ENCODE measurements at places on chromosomes 12 and 14.
A peak's percentile ranks its signal among the peaks of the same experiment; 100 is the strongest.

DNA sequence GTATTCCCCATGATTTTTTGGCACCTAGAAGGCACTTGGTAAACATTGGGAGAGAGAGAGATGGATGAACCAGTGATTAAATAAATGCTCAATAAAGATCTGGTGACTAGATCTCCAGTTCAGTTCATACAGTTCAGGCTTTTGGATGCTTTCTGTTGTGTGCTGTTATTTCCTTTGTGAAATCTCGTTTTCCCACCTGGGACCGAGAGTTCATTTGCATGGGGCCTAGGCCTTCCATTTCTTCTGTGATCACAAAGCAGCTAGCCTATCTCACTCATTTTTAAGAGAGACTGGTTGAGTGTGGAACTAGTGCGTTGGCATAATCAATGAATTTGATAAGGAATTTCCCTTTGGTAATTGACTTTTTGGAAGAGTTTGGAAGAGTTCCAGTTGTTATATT, 104.0 kb downstream of the VRK1 start:
- H3K27ac ChIP-seq = no peak overlapping the region
- H3K4me3 ChIP-seq = no peak overlapping the region
- no peaks in the 10 kb centered on the region for H3K36me3 ChIP-seq
- no peaks in the 10 kb centered on the region for H3K4me1 ChIP-seq

- H3K4me1 ChIP-seq = no peaks in the 10 kb centered on the region
- no peak overlapping the region for H3K27ac ChIP-seq
- H3K36me3 ChIP-seq = no peaks in the 10 kb centered on the region
Measured at GRCh38 chr12:114673169-114673833, 10.7 kb downstream of the TBX3 start.

DNA sequence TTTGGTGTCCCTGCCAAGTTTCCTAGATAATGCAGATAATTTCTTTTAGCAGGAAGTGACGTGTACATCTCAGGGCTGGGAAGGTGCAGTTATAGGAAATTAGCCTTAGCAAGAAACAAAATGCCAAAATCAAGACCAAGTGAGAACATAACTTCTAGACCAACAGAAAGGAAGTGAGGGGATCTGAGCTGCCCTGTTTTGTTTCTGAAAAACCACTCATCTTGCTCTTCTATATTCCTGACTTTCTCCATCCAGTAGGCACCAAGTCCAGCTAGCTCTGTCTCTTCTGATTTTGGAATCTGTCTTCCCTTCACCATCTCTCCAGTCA, 23.9 kb upstream of the DUSP6 start:
- H3K27ac ChIP-seq = peak overlapping the region; percentile 80
- H3K27me3 ChIP-seq = no peaks in the 10 kb centered on the region
- H3K4me3 ChIP-seq = no peak overlapping the region

DNA sequence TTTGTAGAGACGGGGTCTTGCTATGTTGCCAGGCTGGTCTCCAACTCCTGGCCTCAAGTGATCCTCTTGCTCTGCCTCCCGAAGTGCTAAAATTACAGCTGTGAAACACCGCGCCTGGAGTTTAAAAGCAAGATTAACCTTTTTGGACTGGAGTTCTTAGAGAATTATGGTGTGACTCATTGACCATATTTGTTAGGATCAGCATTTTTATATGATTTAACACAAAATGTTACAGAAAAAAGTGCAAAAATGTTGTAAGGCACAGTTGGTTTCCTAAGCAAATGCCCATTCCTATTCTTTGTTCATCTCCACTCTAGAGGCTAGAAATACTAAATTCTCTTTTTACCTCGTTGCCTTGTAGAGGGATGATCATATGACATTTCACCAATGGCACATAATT, 27.6 kb downstream of the SLC35E3 start:
- no peak overlapping the region for H3K4me3 ChIP-seq
- no peak for DNase-seq
- no peak overlapping the region for H3K27ac ChIP-seq
- H3K4me1 ChIP-seq = peaks cover 4% of the 10 kb centered on the region
- no peaks in the 10 kb centered on the region for H3K27me3 ChIP-seq

- peaks cover 2% of the 10 kb centered on the region for H3K4me1 ChIP-seq
- H3K4me3 ChIP-seq = no peak overlapping the region
Measured at GRCh38 chr12:71890475-71890874, 48.2 kb upstream of the TPH2 start.

DNA sequence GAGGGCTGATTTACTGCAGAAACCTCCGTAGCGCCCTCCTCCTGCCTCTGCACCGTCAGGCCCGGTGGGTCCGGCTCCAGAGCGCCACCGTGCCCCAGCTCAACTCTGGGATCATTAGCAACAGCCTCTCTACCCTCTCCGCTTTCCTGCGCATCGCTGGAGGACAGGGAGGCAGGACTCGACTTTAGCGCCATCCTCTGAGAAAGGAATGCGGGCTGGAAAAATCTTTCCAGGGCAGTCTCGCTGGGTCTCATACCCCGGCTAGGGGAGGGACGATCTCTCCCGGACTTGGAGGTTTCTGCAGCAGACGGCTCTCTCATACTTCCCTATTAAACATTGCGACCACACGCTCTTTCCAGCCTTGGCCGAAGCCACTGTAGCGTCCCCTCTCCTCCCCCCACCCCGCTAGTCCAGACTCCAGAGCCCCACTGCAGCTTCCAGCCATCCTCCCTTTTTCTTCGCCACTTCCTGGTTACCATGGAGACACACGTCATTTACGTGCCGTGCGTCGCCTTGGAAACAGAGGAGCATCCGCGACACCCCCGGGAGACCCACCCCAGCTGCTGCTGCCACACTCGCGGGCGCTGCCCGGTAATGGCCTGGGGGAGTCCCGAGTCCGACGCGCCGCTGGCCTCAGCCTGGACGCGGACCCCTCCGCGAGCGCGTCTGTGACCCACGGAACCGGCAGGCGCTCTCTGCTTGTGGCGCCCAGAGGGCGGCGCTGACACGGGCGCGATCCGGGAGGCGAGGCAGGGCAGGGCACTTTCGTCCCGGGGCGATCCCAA, at the start of gene CCDC184:
Gene CCDC184, plus strand, starts transcription at position 554 of the 785 bp plus-strand sequence. CDS start 479 bp downstream, outside the sequence.
- H3K4me3 ChIP-seq = peak within 1 kb of the TSS; percentile 84
- DNase-seq = peak; percentile 72
- H3K36me3 ChIP-seq = no peaks in the 10 kb centered on the region
- H3K27ac ChIP-seq = no peak within 1 kb of the TSS
- peaks cover 61% of the 10 kb centered on the region for H3K27me3 ChIP-seq
- H3K4me1 ChIP-seq = peaks cover 18% of the 10 kb centered on the region

DNA sequence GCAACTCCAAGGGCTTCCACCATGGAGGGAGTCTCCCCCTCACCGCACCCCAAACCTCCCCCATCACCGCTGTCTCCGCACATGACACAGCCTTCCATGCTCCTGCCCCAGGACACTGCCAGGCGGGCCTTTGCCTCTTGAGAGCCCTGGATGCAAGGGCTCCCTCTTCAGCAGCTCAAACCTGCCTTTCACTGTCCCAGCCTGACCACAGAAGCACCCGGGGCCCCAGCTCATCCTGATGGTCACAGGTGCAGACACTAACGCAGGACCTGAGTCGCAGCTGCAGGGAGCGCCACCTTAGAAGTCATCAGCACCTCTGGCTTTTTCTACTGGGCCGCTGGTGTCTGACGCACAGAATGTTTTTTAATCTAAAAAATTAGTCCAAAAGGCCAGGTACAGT, 54.0 kb downstream of the SYNE3 start:
- no peaks in the 10 kb centered on the region for H3K27me3 ChIP-seq
- H3K27ac ChIP-seq = no peak overlapping the region
- DNase-seq = no peak

DNA sequence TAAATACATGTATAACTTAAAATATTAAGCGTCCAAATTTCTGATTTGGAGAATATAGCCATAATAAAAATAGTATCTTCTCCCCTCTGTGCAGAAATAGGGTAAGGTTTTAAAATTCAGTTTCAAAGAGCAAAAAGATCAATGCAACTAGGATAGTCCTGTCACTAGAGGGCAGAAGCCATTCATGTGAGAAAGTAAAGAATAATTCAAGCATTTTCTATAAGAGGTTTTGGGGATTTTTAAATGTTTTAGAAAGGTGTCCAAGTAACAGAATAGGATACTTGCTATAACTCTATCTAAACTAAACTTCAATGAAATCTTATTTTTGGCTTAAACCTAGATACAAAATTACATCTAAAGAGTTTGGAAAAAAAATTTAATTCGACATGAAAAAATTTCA, 50.3 kb downstream of the ADAMTS20 start:
- no peak overlapping the region for H3K4me3 ChIP-seq

DNA sequence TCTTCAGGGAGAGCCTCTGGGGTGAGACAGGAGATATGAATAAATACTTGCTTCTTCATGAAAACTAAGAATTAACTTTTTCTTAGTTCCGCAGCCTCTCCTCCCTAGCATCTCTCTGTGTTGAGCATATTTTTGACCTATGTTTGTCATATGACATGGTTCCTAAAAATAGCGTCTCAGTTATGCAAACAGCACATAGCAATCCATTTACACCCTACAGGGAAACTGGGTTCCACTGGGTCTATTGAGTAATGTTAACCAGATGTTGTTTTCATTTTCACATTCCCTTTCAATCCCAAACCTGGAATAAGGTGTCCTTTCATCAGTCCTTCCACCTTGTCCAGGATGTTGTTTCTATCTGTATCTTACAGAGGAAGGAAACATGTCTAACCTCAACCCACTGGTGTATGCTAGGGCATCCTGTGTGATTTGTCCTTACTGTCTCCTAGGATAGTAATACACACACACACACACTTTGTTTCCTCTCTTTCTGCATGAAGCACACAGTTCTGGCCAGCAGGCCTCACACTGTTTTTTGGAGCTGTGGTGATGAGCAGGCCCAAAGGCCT, 1543.5 kb downstream of the AACS start:
- DNase-seq = no peak
- H3K4me1 ChIP-seq = no peaks in the 10 kb centered on the region
- H3K27ac ChIP-seq = no peak overlapping the region
- no peaks in the 10 kb centered on the region for H3K27me3 ChIP-seq
- H3K4me3 ChIP-seq = no peak overlapping the region

DNA sequence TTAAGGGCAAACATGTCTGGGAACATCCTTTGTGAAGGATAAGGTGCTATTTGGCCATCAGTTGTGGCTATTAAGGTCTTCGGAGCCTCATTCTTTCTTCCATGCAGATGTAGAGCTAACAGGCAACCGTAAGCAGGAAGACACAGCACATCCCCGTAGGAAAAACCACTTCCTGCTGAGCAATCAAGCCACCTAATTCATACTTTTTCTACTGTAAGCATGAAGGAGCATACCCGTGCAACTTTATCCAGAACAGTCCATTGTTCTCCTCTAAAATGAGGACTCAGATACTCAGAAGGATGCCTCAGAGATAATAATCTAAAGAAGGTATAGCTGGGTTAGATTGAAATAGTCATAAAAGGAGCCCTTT, 232.0 kb downstream of the PPM1H start:
- H3K4me3 ChIP-seq = no peak overlapping the region
- H3K27me3 ChIP-seq = peaks cover 7% of the 10 kb centered on the region
- no peaks in the 10 kb centered on the region for H3K4me1 ChIP-seq
- H3K36me3 ChIP-seq = no peaks in the 10 kb centered on the region
- DNase-seq = no peak

DNA sequence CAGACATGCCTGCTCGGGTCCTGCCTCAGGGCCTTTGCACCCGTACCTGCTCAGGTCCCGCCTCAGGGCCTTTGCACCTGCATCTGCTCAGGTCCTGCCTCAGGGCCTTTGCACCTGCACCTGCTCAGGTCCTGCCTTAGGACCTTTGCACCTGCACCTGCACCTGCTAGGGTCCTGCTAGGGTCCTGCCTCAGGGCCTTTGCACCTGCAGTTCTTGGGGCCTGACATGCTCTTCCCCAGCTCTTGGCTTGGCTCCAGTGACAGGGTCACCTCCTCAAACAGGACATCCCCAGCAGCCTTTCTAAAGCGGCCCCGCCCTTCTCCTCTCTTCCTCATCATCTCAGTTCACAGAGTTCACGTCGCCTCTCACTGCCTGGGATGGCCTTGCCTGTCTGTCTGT, 54.9 kb upstream of the NCOR2 start:
- no peaks in the 10 kb centered on the region for H3K36me3 ChIP-seq
- H3K4me3 ChIP-seq = no peak overlapping the region
- DNase-seq = no peak
- no peak overlapping the region for H3K27ac ChIP-seq
- H3K27me3 ChIP-seq = peaks cover 9% of the 10 kb centered on the region

DNA sequence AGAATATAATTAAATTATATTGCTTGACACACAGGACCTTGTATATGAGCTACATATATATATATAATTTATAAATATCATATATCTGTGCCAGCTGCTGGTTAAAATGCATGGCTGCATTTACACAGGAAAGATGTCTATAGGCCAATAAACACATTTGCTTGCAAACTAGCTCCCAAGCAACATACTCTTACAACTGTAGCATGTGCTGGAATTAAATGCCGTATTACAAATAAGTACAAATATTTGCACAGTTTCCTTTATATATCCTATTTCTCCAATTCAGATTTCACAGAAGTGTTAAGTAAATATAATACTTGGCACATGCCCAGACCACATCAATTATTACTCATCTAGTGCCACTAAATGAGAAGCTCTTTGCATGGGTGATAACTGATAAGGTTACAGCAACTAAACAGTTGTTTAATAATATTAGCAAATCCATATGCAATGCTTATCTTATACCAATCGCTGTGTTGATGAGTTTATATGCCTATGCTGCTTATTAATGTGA, 66.7 kb upstream of the E2F7 start:
- H3K36me3 ChIP-seq = no peaks in the 10 kb centered on the region
- no peaks in the 10 kb centered on the region for H3K4me1 ChIP-seq
- no peak for DNase-seq
- no peaks in the 10 kb centered on the region for H3K27me3 ChIP-seq
- no peak overlapping the region for H3K27ac ChIP-seq

DNA sequence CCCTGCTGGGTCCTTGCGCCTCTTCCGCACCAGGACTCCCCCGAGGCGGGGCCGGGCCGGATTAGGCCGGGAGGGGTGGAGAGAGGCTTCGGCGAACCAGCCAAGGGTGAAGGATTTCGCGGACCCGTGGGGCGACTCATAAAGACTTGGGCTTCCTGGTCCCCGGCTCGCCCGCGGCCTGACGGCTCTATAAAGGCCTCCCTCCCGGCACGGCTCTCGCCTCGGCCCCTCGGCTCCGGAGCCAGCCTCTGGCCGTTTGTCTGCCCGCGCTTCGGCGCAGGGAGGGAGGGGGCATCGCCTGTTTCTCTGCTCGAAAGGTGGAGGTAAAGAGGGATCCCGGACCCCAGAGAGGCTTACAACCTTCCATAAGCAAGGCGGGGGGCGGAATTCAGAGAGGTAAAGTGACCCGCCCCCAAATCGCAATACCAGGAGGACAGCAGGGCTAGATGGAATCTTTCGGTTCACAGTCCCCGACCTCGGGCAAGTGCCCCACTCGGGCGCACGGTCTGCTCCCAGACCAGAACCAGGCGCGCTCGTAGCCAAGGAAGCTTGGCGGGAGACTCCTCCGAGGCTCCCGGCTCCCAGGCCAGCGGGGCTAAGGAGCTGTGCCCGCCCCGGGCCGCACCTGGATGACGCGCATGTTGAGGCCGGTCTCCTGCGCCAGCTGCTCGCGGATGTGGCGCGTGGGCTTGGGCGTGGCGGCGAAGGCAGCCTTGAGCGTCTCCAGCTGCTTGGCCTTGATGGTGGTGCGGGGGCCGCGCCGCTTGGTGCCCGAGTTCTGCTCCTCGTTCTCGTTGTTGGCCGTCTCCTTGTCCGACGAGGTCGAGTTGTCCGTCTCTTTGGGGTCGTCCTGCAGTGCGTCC, 3.9 kb downstream of the LHX5 start:
- DNase-seq = no peak
- H3K27me3 ChIP-seq = peaks cover 69% of the 10 kb centered on the region
- H3K4me3 ChIP-seq = no peak overlapping the region
- H3K27ac ChIP-seq = no peak overlapping the region

- H3K4me3 ChIP-seq = no peak overlapping the region
- H3K27ac ChIP-seq = no peak overlapping the region
- no peak for DNase-seq
- H3K27me3 ChIP-seq = no peaks in the 10 kb centered on the region
Measured at GRCh38 chr14:89451229-89451628, 34.2 kb upstream of the FOXN3 start.

Measured in activated T-helper 2 cell treated with anti-CD3 and anti-CD28 coated beads, Interferon-gamma antibody, Interleukin-2, Interleukin-4, amounts not matched to agents 10 μg/mL and 5 μg/mL and 100 μg/mL, durations not matched to agents 14 hours and 24 hours and 36 hours (primary cell).